ENCODE measurements at places on chromosomes 3 and 15. TPM values are rescaled to one million over a fixed set of nuclear protein-coding genes. Genes with fewer than 3 reads are reported as not detected.

DNA sequence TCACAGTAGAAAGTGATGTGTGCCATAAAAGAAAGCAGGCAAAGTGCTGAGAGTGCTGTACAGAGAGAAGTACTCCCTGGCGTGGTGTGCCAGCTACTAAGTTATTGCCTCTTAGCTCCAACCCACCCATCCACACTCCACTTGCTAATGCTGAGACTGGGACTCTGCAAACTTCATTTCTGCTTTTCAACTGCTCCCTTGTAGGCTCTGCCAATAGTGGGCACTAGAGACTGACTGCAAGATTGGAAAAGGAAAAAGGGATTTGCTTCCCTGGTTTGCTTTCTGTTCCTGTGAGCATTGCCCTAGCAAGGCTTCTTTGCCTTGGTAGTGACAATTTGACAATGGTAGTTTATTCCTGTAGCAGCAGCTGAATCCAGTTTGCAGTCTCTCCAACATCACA lies 56.5 kb upstream of the TMEM108 start:
- no peak for DNase-seq

- DNase-seq, result no peak
Observed at GRCh38 chr3:177725165-177725564, 527.9 kb upstream of the TBL1XR1 start.

DNA sequence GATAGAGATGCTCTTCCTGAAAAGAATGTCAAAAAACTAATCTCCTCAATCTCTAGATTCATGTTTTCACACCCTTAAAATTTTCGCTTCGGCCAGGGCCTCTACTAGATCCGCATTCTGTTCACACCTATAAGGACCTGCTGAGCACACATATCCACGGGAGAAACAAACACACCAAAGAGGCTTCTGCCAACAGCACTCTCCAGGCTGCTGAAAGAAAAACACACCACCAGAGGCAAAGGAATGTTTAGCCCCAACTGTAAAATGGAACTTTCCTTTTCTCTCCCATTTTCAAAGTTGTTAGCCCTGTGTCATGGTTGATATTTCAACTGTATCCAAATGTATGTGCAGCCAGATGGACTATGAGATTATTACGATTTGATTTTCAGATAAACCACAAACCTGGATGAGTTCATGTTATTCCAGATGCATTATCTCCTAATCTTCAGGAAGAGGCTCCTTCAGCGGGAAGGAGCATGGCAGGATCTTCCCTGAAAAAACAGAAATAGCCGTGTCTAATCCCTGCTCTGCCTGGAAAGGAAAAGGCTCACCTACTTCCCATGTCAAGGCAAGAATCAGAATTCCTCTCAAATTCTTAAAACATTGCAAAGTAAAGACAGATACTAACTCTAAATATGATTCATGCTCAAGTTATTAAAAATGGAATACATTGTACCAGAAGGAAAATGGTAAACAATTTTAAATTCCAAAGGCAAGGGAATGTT lies 442.7 kb upstream of the NR2F2 start:
- no peak for DNase-seq

PPM1L gene
- total RNA-seq, result 90.3 TPM

GRCh38 chr3:119597548-119598288 lies at the start of gene PLA1A:
Gene PLA1A (plus strand): TSS chr3:119597885. CDS start chr3:119597914, 29 bp downstream.
- no peak for DNase-seq

GRCh38 chr15:92059036-92059970 lies 205.8 kb downstream of the SLCO3A1 start:
- no peak for DNase-seq

USP50 gene
- total RNA-seq, result 1.1 TPM

DNA sequence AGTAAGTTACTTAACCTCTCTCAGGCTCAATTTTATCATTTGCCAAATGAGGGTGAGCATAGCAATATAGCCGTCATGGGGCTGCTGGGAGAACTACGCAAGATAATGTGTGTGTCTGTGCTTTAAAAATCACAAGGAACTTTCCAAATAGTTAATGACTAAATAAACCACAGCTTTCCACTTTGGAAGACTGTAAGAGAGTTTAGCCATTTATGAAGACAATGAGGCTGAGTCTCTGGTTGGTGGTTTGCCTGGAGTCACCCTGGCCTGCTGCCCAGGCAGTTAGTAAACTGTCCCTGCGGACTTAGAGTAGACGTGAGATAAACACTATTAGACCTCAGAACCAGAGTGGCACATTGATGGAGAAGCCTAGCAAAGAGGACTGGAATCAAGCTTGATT lies 357.7 kb downstream of the CLSTN2 start:
- DNase-seq, result no peak
